ENCODE measurements at places on chromosomes 1 and 21.

DNA sequence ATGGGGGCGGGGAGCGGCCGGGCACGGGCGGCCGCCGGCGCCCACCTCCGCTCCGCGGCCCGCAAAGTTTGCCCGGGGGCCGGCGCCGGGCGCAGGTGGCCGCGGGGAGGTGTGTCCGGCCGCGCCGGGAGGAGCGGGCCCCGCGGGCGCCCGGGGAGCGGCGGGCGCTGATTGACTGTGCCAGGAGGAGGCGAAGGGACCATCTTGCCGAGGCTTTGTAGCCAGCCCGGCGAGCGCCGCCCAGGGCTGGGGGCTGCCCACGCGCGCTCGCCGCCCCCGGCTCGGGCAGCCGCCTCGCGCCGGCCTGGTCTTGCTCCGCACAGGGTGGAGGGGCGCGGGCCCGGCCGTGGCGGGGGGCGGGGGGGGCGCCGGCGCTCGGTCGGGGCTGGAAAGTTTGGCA is 432 bp downstream of the EPHB2 start:
- no peak for DNase-seq

GRCh38 chr1:48203287-48203900 is 19.1 kb upstream of the SLC5A9 start:
- no peak for DNase-seq

DNA sequence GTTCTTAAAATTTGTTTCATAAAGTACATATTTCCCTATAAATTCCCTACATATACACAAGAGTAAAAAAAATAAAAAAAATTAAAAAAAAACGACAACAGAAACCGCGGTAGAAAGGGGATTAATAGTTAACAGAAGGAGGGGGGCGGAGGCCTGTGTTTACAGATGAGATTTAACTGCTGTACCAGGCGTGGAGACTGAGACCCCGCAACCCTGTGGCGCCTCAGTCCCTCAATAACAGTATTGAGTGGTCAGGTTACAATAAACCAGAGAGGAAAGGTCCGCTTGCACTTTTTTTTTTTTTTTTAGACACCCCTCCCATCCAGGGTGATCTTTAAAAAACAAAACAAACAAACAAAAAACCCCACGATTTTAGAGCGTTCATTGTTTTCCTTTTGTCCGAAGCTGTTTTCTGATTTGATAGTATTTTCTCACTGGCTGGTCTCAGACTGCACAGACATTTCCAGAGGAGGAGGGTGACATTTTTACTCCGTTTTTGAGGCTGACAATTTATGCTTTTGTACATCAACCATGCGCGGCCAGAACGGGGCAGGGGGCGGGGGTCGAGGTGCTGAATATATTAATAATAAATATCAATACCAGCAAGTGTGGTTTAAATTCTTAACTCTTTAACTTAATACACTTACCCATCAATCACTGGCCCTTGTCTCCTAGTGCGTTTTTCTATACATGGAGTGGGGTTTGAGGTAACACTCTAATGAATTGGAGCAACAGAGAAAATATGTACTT is 1223.9 kb downstream of the BRINP3 start:
- no peak for DNase-seq

DNA sequence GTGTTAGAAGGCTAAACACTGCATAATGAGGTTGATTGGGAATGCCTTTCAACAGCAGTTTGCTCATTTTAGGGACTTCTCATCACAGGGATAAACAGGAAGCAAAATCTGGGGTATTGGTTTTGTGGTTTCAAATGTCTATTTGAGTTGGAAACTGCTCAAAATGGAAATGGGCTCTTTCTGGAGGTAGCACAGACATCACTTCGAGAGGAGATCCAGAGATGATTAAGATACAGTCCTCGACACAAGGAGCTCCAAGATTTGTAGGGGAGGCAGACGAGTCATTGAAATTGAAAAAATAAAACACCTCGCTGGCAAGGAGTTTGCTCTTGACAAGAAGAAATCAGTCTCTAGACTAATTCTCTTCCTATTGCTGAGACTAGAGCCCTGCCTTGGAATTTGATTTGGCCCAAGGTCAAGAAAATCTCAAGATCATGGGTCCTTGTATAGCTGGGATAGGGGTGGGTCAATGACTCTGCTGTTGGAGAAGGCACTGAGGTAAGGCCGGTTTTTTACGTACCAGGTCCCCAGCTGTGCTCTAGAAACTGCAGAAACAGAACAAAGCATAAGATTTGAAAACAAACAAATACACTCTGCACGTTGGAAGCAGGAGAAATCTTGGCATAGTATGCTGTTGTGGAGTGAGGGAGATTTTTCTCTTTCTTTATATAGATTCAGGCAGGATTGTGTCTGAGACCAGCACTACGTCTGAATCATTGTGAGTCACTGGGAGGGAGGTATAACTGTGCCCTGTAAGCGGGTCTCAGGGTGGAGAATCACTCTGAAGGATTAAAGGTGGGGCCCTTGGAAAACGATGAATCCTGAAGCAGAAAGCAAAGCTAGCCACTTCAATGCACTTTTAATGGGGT is 17.7 kb upstream of the KLHDC8A start:
- no peak for DNase-seq

- DNase-seq = no peak
Measured at GRCh38 chr1:230085178-230085515, 18.1 kb downstream of the GALNT2 start.

GRCh38 chr1:29532285-29532684 is 296.0 kb downstream of the PTPRU start:
- no peak for DNase-seq

GRCh38 chr1:119871881-119872280 is 24.4 kb downstream of the ADAM30 start:
- no peak for DNase-seq

- no peak for DNase-seq
Measured at GRCh38 chr1:183730886-183731573, 73.9 kb upstream of the RGL1 start.
